ENCODE measurements at places on chromosomes 2 and 18. TPM values are rescaled to one million over a fixed set of nuclear protein-coding genes. Genes with fewer than 3 reads are reported as not detected.

Gene KCNK3
- 6.7 TPM for polyA plus RNA-seq

DNA sequence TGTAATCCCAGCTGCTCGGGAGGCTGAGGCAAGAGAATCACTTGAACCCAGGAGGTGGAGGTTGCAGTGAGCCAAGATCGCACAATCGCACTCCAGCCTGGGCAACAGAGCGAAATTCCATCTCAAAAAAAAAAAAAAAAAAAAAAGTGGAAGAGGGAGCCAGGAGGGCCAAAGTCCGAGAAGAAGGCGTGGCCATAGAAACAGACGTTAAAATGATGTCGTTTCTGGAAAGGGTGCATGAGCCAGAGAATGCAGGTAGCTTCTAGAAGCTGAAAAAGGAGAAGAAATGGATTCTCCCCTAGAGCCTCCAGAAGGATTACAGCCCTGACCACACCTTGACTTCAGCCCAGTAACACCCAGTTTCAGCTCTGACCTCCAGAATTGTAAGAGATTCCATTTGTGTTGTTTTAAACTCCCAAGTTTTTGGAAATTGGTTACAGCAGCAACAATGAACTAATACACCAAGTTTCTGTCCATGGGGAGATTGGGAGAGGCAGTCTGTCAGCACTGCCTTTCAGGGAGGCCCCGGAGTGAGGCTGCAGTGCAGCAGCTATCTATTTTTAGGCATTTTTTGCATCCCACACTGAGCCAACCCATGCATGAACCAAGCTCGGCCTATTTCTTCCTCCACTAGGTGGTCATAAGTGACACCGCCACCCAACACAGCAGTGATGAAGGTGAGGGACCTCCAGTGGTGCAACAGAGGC is 14.2 kb upstream of the TRAF3IP1 start:
- no peaks in the 10 kb centered on the region for H3K27me3 ChIP-seq
- H3K4me3 ChIP-seq: no peak overlapping the region
- no peak overlapping the region for H3K27ac ChIP-seq
- H3K36me3 ChIP-seq: no peaks in the 10 kb centered on the region
- H3K4me1 ChIP-seq: no peaks in the 10 kb centered on the region

- peaks cover 8% of the 10 kb centered on the region for H3K4me1 ChIP-seq
- H3K4me3 ChIP-seq: no peak overlapping the region
- no peak for DNase-seq
- no peaks in the 10 kb centered on the region for H3K36me3 ChIP-seq
Observed at GRCh38 chr18:22439447-22439846, 21.7 kb upstream of the CTAGE1 start.

- no peaks in the 10 kb centered on the region for H3K36me3 ChIP-seq
- peaks cover 36% of the 10 kb centered on the region for H3K4me1 ChIP-seq
- DNase-seq: no peak
- H3K4me3 ChIP-seq: no peak overlapping the region
- no peaks in the 10 kb centered on the region for H3K27me3 ChIP-seq
Observed at GRCh38 chr2:39409697-39410389, 27.2 kb downstream of the MAP4K3 start.

- no peaks in the 10 kb centered on the region for H3K36me3 ChIP-seq
- H3K27ac ChIP-seq: no peak overlapping the region
- no peaks in the 10 kb centered on the region for H3K27me3 ChIP-seq
- no peak overlapping the region for H3K4me3 ChIP-seq
- H3K4me1 ChIP-seq: no peaks in the 10 kb centered on the region
Observed at GRCh38 chr2:125386074-125386473, 1269.9 kb upstream of the GYPC start.

Gene ALPG
- 0.76 TPM for polyA plus RNA-seq

DNA sequence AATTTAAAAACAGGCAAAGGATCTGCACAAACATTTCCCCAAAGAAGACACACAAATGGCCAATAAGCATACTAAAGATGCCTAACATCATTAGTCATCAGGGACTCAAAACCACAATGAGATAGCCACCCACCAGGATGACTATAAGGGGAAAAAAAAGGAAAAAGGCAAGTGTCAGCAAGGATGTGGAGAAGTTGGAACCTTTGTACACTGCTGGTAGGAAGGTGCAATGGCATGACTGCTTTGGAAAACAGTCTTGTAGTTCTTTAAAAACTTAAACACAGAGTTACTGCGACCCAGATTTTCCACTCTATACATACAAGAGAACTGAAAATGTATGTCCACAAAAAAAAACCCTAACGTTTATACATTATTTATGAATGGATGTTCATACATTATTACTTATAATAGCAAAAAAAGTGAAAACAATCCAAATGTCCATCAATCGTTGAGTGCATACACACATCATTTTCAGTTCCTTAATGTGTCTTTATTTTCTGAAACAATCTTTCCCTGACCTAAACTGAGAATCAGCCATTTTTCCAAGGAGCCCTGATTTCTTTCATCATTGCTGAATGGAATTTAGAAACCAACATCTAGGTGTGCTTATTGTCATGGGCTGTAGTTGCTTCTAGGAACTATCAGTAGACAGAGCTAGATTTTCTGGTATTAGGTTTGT is 64.7 kb upstream of the TLK1 start:
- DNase-seq: no peak
- H3K36me3 ChIP-seq: no peaks in the 10 kb centered on the region
- no peak overlapping the region for H3K4me3 ChIP-seq
- H3K27ac ChIP-seq: no peak overlapping the region
- H3K4me1 ChIP-seq: no peaks in the 10 kb centered on the region
- H3K27me3 ChIP-seq: no peaks in the 10 kb centered on the region

DNA sequence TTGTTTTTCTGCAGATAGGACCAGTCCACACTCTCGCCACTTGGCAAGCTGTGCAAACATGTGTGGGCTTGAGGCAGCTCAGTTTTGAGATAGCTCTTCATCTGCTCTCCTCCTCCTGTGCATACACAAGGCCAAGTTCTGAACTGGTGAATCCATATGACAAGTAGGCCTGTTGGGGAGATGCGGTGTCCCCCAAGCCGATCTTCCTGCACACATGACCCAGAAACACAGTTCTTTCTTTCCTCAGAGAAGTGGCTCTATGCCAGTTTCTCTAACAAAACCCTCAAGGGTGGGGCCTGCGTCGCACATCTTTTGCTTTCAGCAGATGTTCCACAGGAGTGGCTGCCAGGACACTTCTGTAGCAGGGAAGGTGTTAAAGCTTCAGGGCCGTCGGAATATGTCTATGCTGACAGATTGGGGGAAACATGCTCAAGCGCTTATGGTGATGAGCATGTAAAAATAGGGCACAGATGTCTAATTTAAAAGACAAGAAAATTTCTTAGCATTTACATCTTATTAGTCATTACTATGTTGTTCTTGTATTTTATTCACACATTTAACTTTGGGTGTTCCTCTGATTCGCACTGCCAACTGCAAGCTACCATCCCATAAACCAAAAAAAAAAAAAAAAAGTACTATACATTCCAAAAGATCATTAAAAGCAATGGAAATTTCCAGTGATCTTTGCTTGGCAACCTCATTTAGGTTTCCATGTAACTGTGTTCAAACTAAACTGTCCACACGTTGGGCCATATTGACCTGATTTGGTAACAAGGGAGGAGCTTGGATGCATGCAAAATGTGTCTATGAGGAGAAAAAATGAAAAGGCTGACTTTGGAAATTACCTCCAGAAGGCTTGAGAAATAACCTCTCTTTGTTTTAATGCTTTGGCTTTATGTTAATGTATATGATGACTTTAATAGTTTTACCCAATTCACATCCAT is 1055.5 kb upstream of the KLHL29 start:
- no peak overlapping the region for H3K4me3 ChIP-seq
- no peaks in the 10 kb centered on the region for H3K27me3 ChIP-seq
- H3K27ac ChIP-seq: no peak overlapping the region

Gene RPRM
- polyA plus RNA-seq: 0.73 TPM

DNA sequence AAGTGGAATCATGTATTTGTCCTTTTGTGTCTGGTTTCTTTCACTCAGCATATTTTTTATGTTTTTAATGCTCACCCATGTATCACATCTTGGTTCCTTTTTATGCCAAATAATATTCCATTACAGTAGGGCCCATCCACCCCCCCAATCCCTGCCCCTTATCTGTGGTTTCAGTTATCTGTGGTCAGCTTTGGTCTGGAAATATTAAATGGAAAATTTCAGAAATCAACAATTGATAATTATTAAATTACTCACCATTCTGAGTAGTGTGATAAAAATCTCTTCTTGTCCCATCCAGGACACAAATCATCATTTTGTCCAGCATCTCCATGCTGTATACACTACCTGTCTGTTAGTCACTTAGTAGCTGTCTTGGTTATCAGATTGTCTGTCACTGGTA is 66.7 kb downstream of the BIRC6 start:
- H3K27me3 ChIP-seq: no peaks in the 10 kb centered on the region
- H3K36me3 ChIP-seq: no peaks in the 10 kb centered on the region
- no peaks in the 10 kb centered on the region for H3K4me1 ChIP-seq
- no peak for DNase-seq
- H3K4me3 ChIP-seq: no peak overlapping the region

DNA sequence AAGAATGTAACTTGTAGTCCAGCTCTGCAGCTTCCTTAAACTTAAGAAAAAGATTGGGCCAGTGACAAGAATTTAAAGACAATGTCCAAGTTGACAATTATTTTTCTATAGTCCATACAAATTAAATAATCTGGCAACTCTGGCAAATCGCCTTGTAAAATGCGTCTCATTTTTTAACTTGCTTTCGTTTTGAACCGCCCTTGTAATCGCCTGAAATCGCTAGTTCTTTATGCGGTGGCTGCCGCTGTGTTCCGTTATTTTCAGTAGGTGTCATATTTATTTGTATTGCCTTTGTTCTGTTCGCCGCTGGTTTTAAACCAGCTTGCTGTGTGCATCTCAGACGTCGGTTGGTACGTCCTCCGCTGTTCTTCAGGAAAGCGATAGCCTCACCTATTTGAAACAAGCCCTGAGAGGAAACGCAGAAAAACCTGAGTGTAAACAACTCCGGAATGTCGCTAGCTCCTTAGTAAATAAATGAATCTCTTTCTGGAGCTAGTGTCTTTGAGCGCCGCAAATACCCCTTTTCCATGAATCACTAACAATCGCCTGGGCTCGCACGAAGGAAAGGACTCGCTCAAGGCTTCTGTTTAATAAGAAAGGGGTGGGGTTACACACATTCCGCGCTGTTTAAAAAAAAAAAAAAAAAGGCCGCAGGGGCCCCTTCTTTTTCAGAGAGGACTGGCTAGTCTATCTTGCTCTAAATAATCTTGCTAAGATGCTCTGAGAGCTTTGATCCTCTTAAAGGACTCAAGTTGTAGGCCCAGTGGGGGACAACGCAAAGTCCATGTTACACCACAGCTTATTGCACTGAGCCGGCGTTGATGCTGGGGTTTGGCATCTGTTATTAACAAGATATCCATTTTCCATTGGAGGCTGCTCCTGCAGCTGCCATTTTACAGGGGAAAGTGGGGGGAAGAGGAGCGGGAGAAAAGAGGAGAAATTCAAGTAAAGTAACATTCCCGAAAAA is 3.0 kb downstream of the HOXD8 start:
- H3K27me3 ChIP-seq: peaks cover 19% of the 10 kb centered on the region
- no peak for DNase-seq
- no peak overlapping the region for H3K27ac ChIP-seq
- H3K4me3 ChIP-seq: no peak overlapping the region
- H3K36me3 ChIP-seq: no peaks in the 10 kb centered on the region

DNA sequence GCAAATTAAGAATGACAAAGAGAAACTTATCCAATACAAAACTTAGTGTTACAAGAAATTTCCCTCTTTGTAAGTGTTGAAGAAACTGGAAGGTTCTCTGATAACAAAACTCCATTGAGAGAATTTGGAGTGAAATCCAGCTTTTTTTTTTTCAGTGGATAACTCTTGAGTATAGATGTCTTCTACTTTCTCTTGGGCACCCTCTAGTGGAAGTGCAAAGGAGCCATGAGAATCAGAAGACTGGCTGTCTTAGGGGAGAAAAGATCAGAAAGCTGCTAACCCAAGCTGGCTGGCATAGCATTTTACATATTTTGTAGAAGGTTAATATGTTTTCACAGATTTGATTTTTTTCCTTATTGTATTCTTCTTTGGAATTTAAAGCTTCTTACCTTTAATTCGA is 138.8 kb upstream of the SATB2 start:
- no peak overlapping the region for H3K4me3 ChIP-seq
- H3K36me3 ChIP-seq: no peaks in the 10 kb centered on the region
- no peak overlapping the region for H3K27ac ChIP-seq
- no peak for DNase-seq

DNA sequence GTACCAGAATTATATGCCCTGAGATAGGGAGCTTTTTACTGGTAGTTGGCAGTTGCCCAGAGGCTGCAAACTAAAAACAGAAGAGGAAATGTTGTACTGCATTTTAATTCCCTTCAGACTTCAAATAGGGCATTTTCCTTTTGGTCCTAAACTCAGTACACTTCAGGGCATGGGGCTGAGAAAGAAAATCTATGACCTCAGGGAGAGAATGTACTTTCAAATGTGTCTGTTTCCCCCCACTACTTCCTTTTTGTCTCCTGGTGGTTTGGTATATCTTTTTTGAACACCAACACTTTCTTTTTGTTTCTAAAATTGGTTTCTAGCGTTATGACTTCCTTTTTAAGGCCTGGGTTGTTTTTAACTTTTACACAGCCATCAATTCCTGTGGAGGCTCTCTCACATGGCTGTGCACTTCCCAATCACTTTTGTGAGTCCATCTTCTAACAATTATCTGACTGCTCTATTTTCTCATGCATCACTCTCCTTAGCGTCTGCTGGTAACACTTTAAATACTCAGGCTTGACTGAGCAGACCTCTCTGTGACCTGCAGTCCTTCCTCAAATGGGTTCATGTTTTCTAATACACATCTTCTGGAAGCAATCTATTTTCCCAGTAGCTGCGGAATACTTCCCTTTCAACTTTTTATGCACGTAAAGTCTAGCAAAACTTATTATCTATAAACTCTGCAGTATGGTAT is 596.0 kb downstream of the LRP1B start:
- H3K4me3 ChIP-seq: no peak overlapping the region
- H3K27me3 ChIP-seq: no peaks in the 10 kb centered on the region
- DNase-seq: peak; percentile 14
- H3K4me1 ChIP-seq: no peaks in the 10 kb centered on the region

Gene ABCB11
- 0.02 TPM for polyA plus RNA-seq

Gene LIMS3
- polyA plus RNA-seq: 1.0 TPM

Gene LYG1
- polyA plus RNA-seq: 1.2 TPM

All from lung (tissue), 17 donors.